Suppressor macrophage (primary cell): ENCODE measurements at places on chromosomes 3 and 15.

DNA sequence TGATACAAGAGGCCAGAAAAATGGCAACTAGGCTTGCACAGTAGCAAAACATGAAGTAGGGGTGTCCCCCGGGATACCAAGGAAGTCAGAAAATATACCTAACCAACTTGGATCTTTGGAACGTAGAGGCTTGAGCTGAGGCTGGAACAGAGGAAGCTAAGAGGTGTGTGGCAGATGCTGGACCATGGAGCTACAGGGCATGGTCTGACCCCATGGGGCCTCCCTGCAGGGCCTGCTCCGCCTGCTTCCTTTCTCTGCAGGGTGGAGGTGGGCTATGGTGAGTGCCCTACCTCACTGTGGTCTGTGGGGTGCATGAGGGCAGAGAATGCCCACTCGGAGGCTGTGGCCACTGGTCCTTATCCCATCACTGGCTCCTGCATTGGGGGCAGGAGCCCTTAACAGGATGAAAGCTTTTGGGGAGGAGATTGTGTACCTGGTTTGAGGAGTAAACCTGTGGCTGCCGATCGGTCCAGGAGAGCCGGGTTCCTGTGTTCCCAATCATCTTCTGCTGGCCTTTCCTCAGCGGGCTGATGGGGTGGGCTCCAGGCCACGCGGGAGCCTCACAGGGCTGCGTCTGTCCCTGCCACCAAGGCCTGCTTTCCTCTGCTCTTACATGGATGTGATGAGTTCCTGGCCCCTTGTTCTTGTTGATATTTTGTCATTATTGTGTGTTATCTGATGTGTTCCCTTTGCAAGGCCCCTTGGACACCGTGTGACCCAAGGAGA is 96.8 kb downstream of the OCA2 start:
- DNase-seq: no peak

GRCh38 chr15:28896951-28897350 is 11.2 kb downstream of the APBA2 start:
- DNase-seq: no peak

DNA sequence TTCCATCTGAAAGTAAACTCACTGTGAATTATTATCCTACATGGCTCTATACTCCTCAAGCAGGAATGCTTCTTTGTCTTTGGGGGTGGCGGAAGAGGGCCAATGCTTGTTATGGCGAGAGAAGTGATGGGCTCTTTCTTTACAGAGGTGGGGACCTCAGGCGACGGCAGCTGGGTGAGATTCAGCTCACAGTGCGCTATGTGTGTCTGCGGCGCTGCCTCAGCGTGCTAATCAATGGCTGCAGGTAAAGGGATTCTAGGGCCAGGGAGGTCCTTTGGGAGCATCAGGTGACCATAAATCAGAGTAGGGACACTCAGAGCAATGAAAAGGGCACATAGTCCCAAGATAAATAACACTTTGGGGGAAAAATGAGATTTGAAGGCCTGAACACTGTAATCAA is 39.0 kb downstream of the ESYT3 start:
- no peak for DNase-seq

DNA sequence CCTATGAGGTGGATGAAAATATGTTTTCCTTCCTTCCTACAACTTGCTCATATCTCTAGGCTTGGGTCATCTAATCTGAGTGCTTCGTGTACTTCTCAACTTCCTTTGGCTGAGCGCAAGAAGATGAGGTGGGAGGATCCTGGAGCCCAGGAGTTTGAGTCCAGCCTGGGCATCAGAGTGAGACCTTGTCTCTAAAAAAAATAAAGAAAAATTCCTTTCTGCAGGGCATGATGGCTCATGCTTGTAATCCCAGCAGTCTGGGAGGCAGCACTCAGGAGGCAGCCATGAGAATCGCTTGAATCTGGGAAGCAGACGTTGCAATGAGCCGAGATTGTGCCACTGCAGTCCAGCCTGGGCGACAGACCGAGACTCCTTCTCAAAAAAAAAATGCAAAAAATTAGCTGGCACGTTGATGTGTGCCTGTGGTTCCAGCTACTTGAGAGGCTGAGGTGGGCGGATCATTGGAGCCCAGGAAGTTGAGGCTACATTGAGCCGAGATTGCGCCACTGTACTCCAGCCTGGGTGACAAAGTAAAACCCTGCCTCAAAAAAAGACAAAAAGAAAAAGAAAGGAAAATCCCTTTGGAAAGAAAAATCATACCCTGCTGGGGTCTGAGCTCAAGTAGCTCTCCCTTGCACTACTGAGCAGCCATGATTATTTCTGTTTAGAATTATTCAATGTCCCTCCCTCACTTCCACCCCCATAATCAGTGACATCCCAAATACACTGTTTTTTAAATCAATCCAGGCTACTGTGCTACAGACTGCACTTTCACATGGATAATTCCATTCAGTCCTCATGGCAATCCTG is 28.0 kb upstream of the RAB11A start:
- peak; percentile 81 for DNase-seq

DNA sequence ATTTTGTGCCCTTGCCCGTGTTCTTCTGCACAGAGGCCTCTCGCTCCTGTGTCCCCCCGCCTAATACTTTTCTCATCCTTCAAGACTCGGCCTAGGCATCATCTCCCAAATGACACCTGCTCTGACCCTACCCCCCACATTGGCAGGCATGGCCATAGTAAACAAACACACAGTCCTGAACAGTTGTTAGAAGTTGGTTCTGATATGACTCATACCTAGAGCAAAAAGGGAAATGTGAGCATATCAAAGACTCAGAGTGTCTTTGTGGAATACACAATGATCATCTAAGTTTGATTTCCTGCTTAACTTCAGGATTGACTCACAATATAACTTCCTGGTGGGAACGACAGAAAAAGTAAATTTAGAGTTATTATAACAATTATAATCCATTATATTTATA is 120.5 kb downstream of the POLR2M start:
- no peak for DNase-seq

DNA sequence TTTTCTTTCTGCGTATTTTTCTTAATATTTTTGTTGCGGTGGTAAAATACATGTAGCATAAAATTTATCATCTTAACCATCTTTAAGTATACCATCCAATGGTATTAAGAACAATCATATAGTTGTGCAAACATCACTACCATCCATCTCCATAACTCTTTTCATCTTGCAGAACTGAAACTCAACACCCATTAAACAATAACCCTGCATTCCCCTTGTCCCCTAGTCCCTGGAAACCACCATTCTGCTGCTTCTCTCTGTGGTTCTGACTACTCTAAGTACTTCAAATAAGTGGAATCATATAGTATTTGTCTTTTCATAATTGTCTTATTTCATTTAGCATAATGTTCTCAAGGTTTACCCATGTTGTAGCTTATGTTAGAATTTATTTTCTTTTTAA is 67.3 kb upstream of the EOMES start:
- DNase-seq: no peak

GRCh38 chr3:157836022-157836421 is 270.2 kb downstream of the SHOX2 start:
- no peak for DNase-seq

DNA sequence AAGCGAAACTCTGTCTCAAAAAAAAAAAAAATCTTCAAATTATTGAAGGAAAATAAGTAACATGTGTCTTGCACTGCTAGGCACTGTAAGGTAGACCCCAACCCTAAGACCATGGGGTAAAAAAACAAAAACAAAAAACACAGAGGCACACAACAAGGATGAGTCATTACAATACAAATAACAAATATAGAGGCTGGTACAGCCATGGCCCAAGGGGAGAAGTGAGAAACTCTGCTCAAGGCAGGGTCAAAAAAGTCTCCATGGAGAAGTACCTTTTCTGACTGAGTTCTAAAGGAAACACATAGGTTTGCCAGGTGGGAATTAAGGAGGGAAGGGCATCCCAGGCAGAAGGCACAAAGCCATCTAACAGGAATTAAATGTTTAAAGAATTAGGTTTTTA is 54.5 kb downstream of the TOP2B start:
- DNase-seq: no peak

GRCh38 chr3:186530415-186530814 is 13.8 kb downstream of the CRYGS start:
- no peak for DNase-seq

GRCh38 chr15:91045065-91045464 is 22.7 kb upstream of the VPS33B start:
- DNase-seq: no peak

- no peak for DNase-seq
Observed at GRCh38 chr3:65483480-65483879, 555.2 kb downstream of the MAGI1 start.

- DNase-seq: peak; percentile 28
Observed at GRCh38 chr3:48318713-48319468, 14.6 kb downstream of the SPINK8 start.

- peak; percentile 73 for DNase-seq
Observed at GRCh38 chr3:101069901-101070798, 76.9 kb upstream of the ABI3BP start.

DNA sequence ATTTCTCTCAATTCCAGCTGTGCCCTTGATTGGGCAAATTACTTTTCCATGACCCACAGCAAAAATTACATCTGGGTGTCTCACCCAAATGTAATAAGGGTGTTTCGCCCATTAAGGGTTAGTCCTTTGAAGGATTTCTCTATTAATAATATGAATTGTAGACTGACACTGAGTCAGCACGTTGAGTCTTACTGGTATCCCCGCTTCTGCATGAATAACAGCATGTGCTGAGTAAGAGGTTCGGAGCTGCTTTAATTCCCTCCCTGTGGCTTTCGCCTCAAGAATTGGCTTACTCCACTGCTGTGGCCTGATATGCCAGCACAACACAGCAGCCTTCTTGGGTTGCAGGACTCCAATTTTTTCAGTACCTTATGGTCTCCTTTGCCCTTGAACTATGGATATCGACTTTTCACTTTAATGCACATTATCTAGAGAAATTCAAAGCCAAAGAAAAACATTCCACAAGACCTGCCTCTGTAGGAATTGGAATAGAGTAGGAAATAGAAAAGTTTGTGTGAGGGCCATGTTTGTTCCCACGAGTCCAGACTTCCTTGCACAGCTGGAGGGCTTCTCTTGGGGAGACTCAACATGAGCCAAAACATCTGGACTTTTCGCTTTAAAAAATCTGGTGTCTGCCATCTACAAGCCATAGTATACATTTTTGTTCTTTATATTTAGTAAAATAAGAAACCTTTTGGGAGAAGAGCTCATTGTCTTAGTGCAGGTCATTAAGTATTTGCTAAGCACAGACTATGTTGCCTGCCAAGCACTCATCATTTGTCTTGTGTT is 20.7 kb upstream of the ERC2 start:
- no peak for DNase-seq

DNA sequence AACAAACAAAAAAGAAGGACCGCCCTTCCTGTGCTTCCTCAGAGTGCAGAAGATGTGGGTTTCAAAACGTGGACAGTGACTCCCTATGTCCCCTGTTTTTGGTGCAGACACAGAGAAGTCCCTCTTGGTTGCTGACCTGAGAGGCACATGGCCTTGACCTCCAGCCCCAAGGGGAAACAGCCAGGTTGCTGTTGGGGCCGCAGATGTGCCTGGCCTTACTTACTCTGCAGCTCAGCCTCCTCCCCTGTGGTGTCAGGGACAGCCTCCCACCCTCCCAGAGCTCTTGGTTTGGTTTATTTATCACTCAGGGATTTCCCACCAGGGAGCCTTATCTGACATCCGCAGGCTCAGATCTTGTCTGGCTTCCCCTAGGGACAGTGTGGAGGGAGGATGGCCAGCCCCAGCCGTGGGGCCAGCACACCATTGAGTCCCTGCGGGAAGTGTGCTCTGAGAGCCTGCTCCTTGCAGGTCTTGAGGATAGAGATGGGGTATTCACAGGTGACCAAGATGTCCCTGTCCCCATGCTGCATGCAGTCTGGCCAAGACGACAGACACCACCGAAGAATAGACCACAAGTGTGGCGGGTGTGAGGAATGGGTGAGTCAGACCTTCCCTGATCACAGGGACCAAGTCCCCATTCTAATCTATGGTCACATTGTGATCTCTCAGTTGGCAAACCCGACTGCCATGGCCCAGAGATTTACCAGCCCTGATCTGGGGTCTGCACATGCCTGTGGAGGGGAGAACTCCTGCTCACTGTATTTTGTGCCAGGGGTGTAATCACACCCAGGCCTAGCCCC is 134.3 kb upstream of the ABHD17C start:
- DNase-seq: no peak

DNA sequence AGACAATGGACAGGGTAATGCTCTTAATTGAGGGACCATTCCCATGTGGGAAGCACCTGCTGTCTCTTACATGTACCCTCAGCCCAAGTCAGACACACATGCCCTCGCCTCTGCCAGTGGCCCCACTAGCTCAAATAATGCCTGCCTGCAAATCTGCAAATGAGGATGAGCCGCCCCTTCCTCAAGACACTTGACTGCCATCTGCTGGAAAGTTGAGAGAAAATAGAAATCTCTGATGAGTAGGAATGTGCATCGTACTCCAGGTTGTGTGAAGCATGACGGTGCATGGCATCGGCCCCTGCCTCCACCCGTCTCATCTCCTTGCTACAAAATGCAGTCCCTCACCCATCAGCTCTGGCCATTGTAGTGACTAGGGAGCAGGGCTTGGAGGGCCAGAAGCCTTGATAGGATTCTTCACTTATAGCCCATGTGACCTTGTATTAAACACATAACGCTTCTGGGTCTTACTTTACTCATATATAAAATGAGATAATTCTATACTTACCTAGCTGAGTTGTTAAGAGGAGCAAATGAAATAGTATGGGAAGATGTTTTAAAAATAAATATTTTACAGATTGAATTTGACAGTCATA is 6.3 kb upstream of the SCN5A start:
- peak; percentile 62 for DNase-seq

DNA sequence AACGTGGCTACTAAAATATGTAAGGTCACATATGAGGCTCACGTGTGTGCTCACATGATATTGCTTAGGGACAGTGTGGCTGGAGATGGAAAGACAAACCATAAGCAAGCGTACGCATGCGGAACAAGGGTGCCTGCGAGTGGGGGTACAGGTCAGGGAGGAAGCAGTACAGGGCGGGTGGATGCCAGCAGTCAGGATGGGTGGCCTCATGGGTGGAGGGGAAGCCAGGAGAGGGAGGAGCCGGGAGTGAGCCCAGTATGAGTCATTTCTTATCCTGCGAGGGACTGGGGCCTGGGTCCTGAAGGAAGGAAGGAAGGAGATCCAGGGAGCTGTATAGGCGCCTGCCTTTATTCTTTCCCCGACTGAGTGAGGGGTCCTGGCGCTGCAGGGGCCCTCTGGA is 42.0 kb upstream of the CGNL1 start:
- DNase-seq: no peak

- no peak for DNase-seq
Observed at GRCh38 chr3:146832857-146833458, 227.8 kb upstream of the PLSCR5 start.

GRCh38 chr15:39365161-39365560 is 215.7 kb upstream of the THBS1 start:
- DNase-seq: no peak

GRCh38 chr3:85605066-85605465 is 646.3 kb downstream of the CADM2 start:
- no peak for DNase-seq

DNA sequence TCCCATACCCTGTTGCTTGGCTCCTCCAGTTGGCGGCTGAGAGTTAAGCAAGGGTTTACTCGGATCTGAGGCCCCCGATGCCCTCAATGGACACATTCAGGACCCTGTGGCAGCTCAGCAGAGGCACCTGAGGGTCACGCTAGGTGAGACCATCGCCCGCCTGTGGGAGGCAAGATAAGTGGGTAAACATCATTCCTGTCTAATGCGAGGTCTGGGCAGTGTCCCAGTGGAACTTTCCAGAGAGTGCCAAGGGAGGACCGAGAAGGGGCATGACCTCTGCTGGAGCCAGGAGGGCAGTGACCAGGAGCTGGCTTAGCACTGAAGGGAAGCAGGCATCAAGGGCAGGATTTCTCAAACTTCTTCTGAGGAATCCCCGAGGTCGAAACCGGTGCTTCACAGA is 65.4 kb upstream of the SEC61A1 start:
- DNase-seq: no peak

- peak; percentile 76 for DNase-seq
Observed at GRCh38 chr3:69752241-69752640, 13.0 kb downstream of the MITF start.
